Endothelial cell (in vitro differentiated cells): ENCODE measurements at places on chromosomes 5 and 9.

- DNase-seq = no peak
Observed at GRCh38 chr5:79851391-79851863, 139.6 kb downstream of the MTX3 start.

GRCh38 chr5:95956021-95956899 lies 5.4 kb downstream of the ELL2 start:
- DNase-seq = no peak

DNA sequence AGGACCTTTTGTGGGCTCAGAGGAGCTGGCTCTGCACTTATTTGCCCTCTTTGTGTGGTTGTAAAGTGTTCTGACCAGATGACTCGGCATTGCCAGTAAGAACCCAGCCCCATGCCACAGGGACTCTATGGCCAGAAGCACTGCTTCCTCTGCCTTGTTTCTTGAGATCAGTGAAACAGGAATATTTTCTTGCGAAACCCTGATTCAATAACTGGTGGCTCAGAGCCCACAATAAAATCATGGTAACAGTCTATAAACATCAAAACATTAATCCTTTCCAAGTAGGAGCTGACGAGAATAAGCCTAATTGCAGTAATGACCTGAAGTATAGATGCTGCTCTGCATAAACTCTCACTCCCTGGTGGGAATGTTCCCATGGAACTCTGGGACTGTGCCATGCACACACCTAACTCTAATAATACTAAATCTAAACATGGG lies 344.3 kb downstream of the ZNF608 start:
- no peak for DNase-seq

DNA sequence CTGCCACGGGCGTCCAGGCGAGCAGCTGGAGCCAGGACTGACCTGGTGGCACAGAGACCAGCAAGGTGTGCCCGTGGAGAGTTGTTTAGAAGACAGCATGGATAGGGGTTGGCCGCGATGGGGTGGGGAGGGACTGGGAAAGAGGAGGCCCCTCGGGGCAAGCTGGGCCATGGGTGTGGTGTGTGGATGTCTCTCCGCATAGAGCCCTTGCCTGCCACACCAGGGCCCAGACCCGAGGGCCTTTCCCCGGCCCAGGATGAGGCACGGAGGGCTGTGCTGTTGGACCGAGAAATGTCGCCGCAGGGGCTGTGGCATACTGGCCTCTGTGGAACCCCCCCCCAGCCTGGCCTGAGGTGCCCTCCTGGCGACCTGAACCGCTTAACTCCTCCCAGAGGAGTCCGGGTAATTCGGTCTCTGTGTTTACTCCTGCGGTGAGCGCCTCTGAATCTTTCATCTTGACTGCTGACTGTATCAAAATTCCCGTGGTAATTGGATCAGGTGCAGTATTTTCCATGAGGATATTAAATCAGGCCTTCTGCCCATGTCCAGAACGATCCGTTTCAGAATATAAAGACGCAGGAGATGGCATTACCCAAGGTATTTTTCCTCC lies 22.5 kb upstream of the LAMC3 start:
- no peak for DNase-seq
